ENCODE measurements at places on chromosomes 1 and 21.
A peak's percentile ranks its signal among the peaks of the same experiment; 100 is the strongest.

- DNase-seq: no peak
These were observed 16.6 kb downstream of the DEGS1 start for GRCh38 chr1:224199679-224200078.

- DNase-seq: no peak
These were observed 10.9 kb downstream of the KDF1 start for GRCh38 chr1:26949266-26949925.

DNA sequence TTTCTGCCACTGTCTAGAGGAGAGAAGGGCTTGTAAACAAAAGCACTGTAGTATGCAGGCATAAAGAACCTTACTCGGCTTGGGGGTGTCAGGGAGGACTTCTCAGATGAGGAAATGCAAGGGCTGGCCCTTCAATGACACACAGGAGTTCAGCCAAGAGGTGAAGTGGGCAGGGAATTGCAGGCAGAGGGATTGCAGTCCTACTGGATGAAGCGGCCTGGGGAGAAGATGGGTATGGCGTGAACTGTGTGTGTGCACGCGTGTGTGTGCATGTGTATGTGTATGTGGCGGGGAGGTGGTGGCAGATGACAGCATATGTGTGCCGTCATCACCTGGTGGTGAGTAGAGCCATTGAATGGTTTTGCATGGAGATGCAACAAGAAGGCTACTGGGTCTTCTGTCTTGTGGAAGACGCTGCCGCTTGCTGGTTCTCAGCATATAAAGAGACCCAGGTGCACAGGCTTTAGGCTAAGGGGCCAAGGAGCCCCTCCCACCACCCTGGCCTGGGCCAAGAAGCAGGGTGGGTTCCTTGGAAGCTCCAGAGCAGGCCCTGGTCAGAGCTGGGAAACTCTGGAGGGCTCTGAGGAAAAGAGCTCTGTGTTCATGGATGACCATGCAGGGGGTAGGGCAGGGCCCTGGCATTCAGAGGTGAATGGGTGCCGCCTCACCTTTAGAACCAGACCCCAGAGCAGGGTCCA is 4.1 kb upstream of the EPS8L3 start:
- no peak for DNase-seq

GRCh38 chr1:226723657-226724532 is 15.2 kb downstream of the ITPKB start:
- peak; percentile 97 for DNase-seq

- no peak for DNase-seq
These were observed 65.2 kb upstream of the ARID1A start for GRCh38 chr1:26630634-26631033.

DNA sequence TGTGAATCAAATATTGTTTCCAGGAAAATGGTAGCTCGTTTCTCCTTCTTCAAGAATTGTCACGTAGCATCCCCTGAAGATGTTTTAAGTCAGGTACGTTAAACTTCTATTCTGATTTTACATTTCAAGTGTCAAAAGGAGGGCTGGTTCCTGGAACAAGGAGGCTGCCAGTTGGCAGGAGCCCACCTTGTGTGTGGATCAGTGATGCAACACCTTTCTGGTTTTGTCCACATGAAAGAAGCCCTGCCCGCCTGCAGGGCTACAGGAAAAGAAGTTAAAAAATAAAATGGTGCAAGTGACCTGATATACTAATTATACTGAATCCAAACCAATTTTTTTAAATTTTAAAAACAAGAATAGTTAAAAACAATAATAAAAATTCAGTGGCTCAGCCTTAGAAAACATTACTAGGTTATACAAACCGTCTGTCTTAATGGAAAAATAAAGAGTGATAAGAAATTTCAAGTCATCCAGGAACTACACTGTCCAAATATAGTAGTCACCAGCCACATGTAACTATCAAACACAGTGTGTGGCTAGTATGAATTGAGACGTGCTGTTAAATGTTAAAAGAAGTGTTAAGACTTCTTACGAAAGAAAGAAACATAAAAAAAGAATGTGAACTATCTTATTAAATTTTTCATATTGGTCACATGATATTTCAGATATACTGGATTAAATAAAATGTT is 123.1 kb downstream of the APP start:
- no peak for DNase-seq

DNA sequence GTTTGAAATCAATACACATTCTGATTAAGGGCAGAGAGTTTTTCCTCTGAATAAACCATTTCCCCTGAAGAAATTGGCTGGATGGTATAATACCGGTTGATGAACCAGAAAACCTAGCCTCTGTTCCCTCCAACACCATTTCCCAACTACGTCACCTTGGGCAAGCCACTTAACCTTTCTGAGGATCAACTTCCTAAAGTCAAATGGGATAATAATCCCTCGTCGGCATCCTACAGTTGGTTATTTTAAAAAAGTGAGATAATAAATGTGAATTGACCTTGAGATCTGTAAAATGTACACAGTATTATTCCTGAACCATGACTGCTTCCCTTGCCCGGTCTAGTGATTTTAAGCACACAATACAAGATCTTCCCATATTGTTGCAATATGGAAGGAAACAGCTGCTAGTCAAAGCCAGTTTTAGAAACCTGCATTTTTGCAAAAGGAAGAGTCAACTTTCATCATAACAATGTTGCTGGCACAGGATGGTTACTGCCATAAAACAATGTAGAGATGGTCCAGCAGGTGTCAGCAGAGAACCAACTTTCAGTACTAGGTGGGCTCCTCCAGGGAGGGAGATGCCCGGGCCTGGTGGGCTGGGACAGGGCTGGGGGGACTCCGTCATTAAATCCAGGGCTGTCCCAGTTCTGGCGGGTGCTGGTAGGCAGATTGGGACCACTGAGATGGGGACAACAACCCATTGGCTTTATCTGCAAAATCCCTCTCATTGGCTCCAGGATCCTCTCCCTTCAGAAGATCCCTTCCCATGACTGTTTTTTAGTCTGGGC is 5.2 kb upstream of the HLX start:
- no peak for DNase-seq

All from NCI-H1436 treated with DMSO at 0.1 percent for 48 hours (cell line).